Vagina (tissue), 2 donors: ENCODE measurements at places on chromosomes 13 and 19.

DNA sequence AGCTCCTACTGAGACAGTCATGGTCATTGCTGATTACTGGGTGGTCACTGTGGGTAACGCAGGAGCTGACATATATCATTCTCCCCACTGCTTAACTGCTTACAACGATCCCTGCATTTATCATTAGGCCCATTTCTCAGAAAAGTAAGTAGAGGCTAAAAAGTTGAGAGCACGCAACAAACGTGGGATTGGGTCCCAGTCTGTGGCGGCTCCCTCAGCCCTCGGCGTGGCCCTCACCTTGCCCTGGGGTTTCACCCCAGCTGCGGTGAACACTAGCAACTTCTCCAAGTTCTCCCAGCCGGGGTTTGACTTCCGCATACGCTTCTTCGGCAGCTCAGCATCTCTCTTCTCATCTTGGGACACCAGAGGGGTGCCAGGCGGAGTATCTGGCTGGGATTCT is 2.5 kb downstream of the PNKP start:
- DNase-seq, result no peak

- no peak for DNase-seq
Measured at GRCh38 chr13:75353781-75354193, 128.2 kb downstream of the TBC1D4 start.

DNA sequence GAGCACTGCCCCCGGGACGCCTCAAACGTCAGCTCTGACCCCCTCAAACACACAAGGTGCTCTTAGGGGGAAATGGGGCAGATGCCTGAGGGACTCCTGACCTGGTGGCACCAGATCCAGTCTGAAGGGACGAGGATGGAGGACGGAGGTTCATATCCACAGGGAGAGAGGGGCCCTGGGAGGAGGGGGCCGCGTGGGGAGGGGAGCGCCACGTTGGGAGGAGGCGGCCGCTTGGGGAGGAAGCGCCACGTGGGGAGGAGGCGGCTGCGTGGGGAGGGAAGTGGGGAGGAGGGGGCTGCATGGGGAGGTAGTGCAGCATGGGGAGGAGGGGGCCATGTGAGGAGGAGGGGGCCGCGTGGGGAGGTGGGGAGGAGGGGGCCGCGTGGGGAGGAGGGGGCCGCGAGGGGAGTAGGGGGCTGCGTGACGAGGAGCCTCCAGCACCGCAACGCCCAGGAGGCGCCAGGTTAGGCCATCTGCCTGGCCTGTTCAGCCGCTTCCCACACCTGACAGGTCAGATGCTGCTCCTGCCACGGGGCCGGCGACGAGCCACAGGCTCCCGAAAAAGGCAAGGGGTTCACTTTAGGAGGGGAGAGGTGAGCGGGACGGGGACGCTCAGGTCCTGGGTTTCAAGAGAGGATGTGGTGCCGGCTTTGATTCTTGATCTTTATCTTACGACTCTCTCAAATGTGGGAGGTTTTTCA is 36.7 kb upstream of the C13orf46 start:
- DNase-seq, result no peak

DNA sequence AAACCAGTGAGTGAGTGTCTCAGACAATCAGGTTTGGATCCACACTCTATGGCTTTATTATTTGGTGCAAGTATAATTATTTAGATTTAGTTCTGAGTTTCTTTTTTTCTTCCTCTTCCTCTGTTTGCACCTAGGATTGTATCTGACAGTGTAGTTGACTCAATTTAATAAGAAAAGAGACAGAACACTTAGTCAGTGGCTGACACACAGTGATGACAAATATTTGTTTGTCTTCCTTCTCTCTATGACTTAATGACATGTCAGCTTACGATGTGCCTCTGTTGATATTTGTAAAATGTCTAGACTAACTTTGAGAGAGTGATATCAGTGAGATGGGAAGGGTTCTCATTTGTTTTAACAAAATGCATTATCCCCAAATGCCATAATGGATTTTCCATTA is 129.5 kb upstream of the SLC10A2 start:
- DNase-seq, result no peak

- DNase-seq, result no peak
Measured at GRCh38 chr19:13215572-13216380, 65.6 kb downstream of the IER2 start.

- DNase-seq, result no peak
Measured at GRCh38 chr13:51122868-51123566, 11.9 kb upstream of the C13orf42 start.

DNA sequence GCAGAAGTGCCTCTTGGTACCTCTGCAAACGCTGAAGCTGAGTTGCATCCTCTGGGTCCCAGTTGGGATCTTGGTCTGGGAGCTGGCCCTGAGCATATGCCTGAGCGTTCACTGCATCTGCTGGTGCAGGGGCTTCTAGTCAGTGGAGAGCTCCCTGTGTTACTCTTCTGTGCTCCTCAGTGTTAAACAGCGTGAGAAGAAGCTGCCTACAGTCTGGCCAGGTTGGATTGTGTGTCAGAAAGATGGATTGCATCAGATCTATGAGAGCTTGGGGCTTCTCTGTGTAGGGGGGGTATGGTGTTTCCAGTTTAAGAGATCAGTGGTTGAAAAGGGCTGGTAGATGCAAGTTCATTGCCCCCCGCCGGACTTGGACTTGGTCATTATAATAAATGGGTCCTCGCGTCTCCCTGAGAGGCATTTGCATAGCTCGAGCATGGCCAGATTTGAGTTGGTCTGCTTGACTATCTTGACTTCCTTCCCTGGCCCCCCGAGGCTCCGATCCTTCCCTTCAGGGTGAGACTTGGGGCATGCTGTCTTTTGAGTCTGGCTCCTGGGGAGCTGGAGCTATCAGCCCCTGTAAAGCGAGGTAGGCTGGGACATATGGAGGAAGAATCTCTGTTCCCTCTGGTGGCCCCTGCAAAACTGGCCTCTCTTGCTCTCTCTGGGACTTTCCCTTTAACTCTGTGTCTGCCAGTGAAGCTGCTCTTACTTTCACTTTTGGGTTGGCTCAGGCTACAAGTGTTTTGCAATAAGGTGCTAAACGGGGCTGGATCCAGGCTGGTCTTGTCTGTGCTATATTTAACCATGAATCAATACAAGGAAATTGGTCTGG is 52.9 kb downstream of the OR10H4 start:
- DNase-seq, result no peak

DNA sequence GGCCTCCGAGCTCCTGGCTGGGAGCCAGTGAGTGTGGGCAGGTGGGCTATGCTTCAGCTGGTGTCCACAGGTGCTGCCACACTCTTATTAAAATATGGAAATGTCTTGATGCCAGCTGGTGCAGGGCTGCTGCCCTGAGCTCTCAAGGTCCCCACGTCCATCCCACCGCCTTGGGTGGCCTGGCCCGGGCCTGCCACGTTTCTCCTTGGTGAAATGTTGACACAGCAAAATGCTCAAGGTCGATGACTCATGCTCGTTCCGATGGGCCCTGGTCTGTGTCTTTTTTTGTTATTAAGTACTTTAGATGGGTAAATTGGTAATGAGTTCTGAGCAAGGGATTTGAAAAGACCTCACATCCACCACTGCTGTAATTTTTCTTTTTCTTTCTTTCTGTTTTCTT is 524.7 kb downstream of the MYO16 start:
- no peak for DNase-seq

GRCh38 chr19:18975011-18975410 is 34.0 kb upstream of the HOMER3 start:
- no peak for DNase-seq

- DNase-seq, result no peak
Measured at GRCh38 chr13:66703597-66703996, 526.5 kb downstream of the PCDH9 start.

DNA sequence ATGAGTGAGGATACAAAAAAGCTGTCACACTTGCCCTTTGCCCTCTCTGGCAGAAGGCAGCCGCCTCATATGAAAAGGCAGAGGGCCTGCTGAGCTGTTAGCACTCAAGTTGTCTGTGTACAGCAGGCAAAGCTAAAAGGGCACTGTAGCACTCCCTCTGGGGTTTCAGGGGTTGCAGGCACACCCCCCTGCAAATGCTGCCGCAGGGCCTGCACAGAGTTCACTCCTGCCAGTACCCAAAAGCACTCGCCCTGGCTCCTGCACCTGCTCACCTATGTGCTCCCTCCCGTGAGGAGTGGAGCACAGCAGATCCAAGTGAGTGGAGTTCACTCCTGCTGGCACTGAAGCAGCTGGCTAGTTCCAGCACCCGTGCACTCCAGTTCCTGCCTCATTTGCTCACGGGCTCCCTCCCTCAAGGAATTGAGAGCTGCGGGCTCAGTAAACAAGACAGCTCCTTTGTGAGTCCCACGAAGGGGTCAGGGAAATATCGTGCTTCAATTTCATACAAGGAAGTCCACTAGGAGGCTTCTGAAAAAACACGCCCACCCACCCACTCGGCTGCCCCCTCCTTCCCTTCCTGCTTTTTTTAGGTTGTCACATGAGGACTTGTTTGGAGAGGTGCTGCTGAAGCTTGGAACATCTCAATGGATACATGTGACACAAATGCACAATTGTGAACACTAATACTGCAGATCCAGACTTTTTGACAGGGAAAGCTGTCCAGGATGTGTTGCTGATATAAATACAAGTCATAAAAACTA is 9.9 kb upstream of the RCBTB2 start:
- DNase-seq, result no peak

GRCh38 chr13:102558029-102558428 is 38.8 kb upstream of the TPP2 start:
- DNase-seq, result no peak
